Neural crest cell (in vitro differentiated cells): ENCODE measurements at places on chromosomes 4 and X.

DNA sequence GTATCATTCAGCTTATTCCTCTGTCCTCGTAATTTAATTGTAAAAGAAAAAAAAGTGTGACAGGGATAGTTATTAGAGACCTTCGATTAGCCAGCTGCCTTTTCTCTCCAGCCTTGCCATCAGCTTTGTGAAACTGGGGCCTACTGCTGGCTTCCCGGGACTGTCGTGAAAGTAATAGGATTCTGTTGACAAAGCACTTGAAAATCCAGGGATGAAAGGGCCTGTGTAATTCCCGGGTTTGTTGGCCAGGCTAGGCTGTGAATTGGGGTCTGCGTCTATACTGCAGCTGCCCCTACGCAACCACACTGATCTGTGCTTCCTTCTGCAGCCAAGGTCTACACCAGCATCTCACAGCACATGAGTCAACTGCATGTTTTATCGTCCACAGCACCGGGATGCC is 120.4 kb upstream of the SCML1 start:
- DNase-seq: no peak

- no peak for DNase-seq
Observed at GRCh38 chr4:147040874-147041273, 95.2 kb upstream of the TTC29 start.

DNA sequence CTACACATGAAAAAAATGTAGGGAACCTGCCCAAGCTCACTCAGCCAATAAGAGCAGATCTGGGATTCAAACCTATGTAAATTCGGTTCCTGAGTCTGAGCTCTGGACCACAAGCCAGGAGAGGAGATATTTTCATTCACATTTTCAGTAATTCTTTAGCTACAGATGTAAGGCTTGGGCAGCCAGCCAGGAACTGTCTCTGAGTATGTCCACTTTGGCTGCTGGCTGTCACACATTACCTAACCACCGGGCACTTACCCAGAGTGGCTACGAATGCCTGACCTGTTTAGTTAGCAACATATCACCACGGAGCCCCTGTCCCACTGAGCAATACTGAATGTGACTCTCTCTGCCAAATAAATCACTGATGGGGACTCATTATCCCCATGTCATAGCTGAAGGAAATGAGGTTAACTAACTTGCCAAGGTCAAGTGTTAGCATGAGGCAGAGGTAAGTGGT is 15.3 kb downstream of the USP46 start:
- no peak for DNase-seq

DNA sequence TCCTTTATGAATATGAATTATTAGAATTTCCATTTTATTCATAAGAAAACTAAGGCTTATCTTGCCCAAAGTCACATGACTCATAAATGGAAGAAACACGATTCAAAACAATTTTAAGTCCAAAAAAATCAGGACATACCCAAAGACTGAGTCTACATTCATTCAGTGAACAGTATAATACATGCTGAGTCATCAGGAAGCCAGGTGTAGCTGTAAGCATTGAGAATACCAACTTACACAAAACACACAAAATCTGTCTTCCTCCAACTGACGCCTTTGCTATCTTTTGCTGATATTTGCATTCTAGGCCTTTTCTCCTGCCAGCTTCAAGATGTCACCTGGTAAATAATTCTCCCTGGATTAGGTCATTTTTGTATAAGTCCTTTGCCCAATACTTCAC is 520.1 kb upstream of the GALNT7 start:
- DNase-seq: no peak

- DNase-seq: no peak
Observed at GRCh38 chrX:41758401-41758800, 34.4 kb downstream of the GPR82 start.

GRCh38 chr4:17636341-17636695 is 21.9 kb downstream of the MED28 start:
- DNase-seq: no peak

- no peak for DNase-seq
Observed at GRCh38 chrX:72307646-72308051, 1.9 kb upstream of the CITED1 start.

- DNase-seq: peak; percentile 56
Observed at GRCh38 chrX:70433848-70434351, 10.7 kb upstream of the DLG3 start.

DNA sequence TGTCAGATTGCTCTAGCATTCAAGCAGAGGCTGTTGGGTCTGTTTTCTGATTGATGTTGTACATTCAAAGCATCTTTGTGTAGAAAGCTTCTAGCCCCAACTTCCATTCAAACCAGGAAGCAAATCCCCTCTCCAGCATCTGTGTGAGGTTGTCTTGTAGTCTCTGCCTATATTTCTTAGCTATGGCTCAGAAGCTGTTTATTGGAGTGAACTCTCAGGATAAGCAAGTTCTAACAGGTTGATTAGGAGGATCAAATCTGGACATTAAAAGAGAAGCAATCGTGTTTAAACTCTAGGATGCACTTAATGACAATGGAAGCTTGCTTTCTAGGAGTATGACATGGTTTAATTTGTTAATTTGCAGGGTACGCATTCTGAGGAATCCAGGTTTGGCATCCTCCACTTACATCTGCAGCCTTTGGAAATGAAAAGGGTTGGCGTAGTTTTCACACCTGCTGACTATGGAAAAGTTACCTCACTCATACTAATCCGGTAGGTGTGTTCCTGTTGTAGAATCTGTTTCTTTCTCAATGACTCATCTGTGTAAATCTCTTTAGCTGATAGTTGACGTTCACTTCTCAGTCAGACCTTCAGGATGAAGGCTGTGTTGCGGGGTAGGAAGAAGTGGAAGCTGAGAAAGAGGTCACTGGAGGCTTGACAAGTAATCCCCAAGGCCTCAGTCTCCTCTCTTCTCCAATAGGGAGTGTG is 88.0 kb upstream of the TLR2 start:
- no peak for DNase-seq

GRCh38 chr4:157572284-157572683 is 351.8 kb downstream of the GRIA2 start:
- DNase-seq: no peak

DNA sequence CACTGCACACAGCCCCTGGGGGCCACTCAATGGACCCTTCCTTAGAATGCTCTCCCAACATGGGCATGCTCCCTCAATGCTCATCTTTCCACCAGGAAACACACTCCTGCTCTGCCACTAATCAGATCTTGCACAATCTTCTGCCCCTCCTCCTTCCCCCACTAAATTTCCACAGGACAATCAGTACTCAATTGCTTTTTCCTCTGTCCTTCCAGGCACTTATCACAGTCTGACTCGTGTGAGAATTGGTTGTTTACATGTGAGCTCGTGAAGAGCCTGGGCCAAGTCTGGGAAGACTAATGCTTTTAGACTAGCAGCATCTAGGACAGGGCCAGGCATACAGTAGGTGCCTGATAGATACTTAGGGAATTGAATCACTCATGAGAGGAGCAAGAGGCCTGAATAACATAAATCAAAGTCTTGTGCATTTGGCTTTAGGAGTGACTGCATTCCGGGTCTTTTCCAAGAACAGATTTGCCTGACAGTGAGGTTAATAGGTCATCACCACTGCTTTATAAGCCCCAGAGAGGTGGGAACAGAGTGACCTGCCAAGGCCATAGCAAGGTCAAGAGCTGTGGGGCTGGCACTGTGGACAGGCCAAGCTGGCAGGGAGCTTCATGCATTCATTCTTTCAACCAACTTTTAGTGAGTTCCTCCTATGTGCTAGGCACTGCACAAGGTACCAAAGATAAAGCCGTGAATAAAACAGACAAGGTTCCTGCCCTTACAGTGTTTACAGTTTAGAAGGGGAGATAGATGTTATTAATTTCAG is 55.0 kb downstream of the PRPS1 start:
- no peak for DNase-seq

DNA sequence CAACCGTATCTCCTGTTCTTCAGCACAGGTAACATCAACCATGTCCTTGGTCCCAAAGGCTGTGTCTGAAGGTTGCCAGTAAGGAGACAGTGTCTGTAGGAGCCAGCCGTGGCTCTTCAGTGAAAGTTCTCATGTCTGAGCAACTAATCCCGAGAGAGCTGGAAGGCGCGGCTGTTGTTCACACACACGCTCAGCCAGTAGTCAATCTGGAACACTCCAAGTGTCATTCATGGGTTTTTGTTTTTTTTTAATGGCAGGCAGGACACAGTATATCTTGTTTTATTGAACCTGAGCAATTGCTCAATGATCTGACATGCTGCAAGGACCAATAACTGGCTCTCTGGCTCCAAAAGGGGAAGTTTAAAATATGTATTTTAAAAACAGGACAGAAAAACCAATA is 48.4 kb upstream of the MAP3K15 start:
- DNase-seq: no peak

GRCh38 chrX:63930140-63930539 is 145.1 kb upstream of the ARHGEF9 start:
- no peak for DNase-seq

DNA sequence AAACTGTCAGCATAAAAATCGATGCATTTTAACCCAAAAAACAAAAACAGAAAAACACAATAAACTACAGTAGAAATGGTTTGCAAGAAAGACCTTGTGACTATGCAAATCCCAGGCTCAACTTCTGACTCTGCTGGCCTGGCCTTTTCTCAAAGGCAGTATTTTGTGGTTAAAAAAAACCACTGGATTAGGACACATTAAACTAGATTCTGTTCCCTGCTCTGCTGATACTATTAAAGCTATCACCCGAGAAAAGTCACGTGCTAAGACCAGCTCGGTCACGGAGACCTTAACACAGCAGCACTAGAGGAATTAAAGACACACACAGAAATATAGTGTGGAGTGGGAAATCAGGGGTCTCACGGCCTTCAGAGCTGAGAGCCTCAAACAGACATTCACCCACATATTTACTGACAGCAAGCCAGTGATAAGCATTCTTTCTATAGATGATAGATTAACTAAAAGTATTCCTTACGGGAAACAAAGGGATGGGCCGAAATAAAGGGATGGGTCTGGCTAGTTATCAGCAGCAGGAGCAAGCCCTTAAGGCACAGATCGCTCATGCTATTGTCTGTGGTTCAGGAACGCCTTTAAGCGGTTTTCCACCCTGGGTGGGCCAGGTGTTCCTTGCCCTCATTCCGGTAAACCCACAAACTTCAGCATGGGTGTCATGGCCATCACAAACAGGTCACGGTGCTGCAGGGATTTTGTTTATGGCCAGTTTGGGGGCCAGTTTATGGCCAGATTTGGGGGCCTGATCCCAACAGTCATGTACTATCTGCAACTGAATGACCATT is 16.1 kb downstream of the CBR4 start:
- no peak for DNase-seq

DNA sequence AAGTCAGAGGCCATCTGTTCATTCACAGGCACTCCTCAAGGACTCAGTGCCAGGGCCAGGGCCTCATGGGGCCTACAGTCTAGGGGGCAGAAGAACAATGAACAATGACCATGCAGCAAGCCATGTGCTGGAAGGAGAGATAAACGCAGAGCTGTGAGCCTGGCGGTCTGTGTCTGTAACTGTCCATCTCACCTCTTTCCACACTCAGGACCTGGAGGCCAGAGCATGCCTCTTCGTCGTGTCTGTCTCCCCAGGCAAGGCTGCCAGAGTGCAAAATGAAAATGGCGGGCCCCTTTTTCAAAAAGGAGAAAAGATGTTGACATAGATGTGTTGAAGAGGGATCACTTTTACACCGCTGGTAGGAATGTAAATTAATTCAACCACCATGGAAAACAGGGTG is 78.5 kb downstream of the MSX1 start:
- no peak for DNase-seq

DNA sequence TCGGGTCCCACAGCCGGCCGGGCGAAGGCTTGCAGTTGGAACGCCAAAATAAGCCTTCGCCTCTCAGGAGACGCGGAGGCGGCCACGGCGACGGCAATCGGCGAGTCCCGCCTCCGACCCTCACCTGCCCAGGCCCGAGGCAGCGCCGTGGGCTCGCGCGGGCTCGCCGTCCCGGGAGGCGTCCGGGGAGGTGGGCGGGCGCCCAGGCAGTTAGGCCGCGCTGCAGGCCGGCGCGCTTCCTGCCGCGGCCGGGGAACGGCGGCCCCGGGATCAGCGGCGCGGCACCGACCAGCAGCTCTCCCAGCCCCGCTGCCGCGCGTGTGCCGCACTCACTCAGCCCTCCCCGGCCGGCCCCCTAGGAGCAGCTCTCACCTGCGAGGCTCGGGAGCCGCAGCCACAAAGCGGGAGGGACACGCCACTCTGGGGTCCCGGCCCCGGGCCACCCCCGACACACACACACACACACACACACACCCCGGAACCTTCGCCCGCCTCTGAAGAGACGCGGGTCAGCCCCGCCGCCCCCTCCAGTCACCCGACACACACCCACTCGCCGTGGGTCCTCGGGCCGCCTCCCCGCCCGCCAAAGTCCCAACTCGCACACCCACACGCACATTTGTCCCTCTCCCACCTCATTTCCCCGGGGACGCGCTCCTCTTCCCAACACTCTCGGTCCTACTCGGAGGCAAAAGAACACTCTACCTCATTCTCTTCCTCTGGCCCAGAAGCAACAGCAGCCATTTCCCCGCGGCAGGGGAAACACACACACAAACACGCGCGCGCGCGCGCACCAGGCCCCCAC is at the start of gene CNOT6L:
TSS of gene CNOT6L (minus strand) at position 767 of the 802 bp plus-strand sequence. CDS start at position 707, 60 bp downstream.
- DNase-seq: peak; percentile 43

DNA sequence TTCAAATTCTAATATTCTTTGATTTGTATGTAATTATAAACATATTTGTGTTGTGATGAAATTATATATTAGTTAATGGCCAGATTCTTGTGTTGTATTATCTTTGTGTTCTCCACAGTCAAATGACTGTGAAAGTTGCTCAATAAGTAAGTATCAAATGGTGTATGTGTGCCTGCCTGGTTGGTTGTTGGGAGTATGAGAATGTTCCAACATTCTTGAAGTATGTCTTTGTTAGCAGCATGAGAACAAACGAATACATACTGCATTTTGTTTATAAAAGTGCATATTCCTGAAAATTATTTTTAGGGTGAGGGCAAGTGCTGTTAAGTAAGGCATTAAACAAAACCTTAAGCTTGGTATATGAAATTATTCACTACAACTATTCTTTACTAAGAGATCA is 16.2 kb downstream of the ARHGEF38 start:
- DNase-seq: no peak

GRCh38 chrX:40646489-40647306 is 663 bp downstream of the CXorf38 start:
- DNase-seq: no peak

DNA sequence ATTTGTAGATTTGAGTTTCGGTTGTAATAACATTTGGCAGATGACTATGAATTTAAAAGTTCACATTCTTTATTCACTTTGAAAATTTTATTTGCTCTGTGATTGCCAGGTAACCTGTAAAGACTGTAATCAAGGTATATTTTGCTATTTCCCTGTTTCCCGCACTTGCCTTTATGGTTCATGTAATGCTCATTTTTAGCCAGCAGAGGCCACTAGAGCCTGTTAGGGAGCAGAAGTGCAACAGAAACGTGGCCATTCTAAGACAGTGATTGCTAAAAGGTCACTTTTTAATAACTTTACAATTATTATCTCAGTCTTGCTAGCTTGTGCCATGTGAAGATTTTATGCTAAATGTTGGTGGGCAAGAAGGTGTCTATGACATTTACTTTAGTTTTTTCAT is 12.4 kb downstream of the YIPF6 start:
- DNase-seq: peak; percentile 44

DNA sequence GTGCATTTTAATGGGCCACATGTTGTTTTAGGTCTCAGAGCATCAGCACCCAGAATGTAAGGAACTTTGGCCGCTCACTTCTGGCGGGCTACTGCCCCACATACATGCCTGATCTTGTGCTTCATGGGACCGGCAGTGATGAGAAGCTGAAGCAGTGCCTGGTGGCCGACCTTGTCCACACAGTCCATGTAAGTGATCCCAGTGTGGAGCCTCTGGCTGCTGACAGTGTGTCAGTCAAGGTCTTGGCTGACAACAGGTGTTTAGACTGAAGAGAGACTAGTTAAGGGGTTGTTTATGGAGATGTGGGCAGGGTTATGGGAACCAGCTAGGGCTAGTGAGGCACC is 101.4 kb downstream of the FNIP2 start:
- no peak for DNase-seq

- DNase-seq: no peak
Observed at GRCh38 chrX:153828723-153829548, 1.4 kb downstream of the PDZD4 start.
